ENCODE measurements at places on chromosomes 12 and 14.

GRCh38 chr12:50024805-50025186 is 498 bp downstream of the RACGAP1 start:
- no peak for DNase-seq

DNA sequence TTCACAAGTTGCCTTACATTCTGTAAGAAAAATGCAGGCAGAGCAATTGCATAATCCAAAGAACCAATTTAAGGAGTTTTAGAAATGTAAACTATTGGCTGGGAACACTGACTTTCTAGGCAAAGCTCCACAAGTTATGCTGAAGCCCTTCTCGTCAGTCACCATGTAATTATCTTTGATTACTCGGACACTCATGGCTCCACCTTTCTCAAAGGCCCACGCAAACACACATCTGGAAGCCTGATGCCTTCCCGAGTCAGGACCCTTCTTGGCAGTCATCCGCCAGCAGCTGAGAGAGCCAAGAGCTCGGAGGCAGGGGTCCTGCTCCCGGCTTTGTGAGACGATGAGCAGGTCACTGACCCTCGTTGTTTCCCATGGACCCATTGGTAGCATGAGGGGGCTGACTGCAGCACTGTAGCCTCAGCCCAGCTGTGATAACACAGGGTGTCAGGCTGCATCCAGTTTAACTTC is 202.2 kb downstream of the TMEM132D start:
- no peak for DNase-seq

GRCh38 chr14:99463974-99464373 is 16.7 kb downstream of the SETD3 start:
- no peak for DNase-seq

- no peak for DNase-seq
Observed at GRCh38 chr12:131747276-131748177, 36.6 kb downstream of the SFSWAP start.

GRCh38 chr12:132661972-132662371 is 25.2 kb downstream of the POLE start:
- DNase-seq: no peak

DNA sequence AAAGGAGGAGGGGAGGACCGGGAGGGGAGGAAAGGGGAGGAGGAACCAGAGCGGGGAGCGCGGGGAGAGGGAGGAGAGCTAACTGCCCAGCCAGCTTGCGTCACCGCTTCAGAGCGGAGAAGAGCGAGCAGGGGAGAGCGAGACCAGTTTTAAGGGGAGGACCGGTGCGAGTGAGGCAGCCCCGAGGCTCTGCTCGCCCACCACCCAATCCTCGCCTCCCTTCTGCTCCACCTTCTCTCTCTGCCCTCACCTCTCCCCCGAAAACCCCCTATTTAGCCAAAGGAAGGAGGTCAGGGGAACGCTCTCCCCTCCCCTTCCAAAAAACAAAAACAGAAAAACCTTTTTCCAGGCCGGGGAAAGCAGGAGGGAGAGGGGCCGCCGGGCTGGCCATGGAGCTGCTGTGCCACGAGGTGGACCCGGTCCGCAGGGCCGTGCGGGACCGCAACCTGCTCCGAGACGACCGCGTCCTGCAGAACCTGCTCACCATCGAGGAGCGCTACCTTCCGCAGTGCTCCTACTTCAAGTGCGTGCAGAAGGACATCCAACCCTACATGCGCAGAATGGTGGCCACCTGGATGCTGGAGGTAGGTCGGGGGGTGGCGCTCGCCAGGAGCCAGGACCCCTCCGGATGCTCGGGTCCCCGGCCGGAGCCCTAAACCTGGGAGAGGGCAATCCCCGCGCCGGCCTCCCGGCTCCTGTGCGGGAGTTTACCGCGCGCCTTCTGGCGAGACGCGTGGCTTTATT is at the start of gene CCND2:
TSS of gene CCND2 (plus strand) at position 111 of the 744 bp plus-strand sequence. CDS start at position 390, 279 bp downstream.
- DNase-seq: peak; percentile 94

- no peak for DNase-seq
Observed at GRCh38 chr14:54650959-54651351, 84.0 kb downstream of the SAMD4A start.

- DNase-seq: no peak
Observed at GRCh38 chr12:129404556-129404955, 499.3 kb downstream of the TMEM132D start.
